ENCODE measurements at places on chromosomes 7 and 10. TPM values are rescaled to one million over a fixed set of nuclear protein-coding genes. Genes with fewer than 3 reads are reported as not detected.

DNA sequence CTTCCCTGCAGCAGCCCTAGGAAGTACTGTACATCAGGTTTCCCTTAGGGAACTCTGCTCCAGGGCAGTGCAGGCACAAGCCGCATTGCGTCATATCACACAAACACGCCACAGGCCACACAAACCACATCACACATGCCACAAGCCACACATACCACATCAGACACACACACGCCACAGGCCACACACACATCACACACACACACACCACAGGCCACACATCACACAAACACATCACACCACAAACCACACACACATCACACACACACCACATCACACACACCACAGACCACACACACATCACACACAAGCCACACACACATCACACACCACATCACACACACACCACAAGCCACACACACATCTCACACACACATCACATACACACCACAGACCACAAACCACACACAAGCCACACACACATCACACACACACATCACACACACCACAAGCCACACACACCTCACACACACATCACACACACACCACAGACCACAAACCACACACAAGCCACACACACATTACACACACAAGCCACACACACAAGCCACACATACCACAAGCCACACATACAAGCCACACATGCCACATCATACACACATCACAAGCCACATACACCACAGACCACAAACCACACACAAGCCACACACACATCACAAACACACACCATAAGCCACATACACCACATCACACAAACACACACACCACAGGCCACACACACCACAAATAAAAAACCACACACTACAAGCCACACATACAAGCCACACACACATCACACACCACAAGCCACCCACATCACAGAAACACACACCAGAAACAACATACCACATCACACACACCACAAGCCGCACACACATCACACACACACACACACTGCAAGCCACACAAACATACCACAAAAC lies 53.4 kb downstream of the TMEM209 start:
- no peak for DNase-seq

CNNM2 gene
- total RNA-seq = 4.0 TPM

CAMK2B gene
- 2.0 TPM for total RNA-seq

- no peak for DNase-seq
These were observed 18.5 kb upstream of the ANTXRL start for GRCh38 chr10:46268076-46268881.

GLUD1 gene
- 163 TPM for total RNA-seq

DNA sequence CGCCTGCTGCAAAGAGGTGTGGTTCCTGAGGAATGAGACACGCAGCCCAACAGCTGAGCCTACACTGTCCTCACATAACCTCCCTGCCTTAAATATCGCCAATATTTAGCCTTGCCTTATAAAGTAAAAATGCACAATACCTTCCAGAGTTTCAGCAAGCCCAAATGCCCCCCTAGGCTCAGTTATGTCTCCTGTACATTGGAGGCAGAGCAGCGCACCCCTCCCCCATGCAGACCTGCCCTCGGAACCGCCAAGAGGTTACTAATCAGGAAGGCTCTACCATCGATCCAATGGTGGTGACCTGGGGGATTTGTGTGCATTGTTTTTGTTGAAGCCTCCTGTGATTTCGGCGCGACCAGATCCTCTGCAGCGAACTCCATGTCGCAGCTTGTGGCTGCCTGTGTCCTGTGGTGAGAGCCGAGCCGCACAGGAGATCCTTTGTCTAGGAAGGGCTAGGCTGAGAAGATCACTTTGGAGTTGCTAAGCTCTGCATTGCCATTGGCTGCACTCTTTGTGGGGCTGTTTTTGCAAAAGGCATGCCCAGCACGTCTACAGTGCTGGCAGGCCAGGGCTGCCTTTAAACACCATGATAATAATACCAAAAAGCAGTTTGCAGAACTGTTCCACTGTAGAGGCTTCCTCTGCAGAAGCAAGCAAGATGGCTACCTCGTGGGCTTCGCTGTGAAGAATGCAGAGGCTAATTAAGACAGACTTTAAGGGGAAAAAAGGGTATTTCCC lies 40.1 kb downstream of the TET1 start:
- DNase-seq = no peak

RNF32 gene
- 1.1 TPM for total RNA-seq

DNA sequence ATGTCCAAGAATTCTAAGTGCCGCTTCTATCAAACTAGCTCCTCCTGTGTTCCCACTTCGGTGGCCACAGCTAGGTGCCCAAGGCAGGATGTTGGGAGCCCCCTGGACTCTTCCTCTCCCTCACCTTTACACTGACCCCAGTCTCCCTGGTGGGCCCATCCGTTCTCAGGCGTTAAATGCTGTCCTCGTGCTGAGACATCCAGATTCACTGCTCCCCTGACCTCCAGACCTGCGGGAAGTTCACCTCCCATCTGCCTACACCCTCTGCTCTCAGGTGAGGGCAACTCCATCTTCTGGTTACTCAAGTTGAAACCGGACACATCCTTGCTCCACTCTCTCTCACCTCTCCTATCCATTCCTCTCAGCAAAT lies 114.3 kb downstream of the ARHGAP22 start:
- peak; percentile 81 for DNase-seq
